ENCODE measurements at places on chromosomes 5 and 9.
A peak's percentile ranks its signal among the peaks of the same experiment; 100 is the strongest.

DNA sequence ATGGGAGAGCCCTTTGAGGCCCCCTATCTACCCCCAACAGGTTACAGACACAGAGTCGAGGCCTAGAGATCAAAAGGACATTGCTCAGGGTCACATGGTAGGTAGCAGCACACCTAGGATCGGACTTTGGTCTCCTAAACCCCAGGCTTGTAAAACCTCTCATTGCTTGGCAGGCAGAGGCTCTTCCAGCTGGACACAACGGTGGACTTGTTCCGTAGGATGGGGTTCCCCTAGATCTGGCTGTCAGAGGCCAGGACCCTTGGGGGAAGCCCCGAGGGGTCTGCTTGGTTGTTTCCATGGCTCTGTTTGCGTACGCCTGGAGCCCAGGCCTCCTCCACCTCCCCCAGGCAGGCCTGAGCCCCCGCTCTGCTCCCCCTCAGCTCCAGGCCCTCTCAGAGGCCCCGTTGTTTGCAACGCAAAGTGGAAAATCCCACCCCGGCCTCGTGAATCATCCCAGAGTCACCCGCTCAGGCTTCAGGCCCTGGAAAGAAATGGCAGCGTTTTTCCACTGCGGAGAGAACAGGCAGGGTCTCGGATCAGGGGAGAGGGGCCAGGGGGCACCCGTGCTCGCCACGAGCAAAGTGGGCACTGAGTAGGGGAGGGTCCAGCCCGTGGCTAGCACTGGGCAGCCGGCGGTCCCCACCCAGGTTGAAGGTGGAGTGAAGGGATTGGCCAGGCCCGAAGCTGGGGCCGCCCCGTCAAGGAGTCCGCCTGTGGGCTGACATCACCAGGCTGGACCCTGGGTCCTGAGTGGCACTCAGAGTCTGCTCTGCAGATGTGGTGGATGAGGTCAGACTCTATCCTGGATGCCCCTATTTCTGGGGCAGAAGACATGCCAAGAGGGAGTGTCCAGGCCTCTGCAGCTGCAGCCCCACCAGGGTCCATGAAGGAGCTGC lies 19.8 kb downstream of the COL27A1 start:
- no peak for DNase-seq

DNA sequence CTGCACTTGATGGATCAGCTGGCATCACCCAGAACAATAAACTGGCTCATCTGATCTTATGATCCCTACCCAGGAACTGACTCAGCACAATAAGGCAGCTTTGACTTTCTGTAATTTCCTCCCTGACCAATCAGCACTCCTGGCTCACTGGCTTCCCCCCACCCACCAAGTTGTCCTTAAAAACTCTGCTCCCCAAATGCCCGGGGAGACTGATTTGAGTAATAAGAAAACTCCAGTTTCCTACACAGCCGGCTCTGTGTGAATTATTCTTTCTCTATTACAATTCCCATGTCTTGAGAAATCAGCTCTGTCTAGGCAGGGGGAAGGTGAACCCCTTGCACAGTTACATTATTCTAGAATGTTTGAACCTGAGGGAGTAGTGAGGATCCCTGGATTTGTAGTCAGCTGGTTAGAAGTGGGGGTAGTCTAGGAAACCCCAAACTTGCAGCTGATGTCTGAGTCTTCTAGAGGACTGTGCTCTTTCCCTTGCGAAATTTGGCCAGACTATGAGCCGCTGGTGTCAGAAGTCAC lies 111.7 kb upstream of the NEK6 start:
- DNase-seq, result no peak

DNA sequence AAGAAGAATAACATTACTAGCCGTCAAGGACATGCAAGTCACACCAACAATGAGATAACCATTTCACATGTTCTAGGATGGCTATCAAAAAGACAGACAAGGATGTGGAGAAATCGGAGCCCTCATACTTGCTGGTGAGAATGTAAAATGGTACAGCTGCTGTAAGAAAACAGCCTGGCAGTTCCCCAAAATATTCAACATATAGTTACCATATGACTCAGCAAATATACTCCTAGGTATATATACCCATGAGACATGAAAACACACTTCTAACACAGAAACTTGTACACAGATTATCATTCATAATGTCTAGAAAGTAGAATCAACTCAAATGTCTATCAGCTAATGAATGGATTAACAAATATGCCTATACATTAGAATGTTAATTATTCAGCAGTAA lies 105.4 kb upstream of the PCAT7 start:
- no peak for DNase-seq

DNA sequence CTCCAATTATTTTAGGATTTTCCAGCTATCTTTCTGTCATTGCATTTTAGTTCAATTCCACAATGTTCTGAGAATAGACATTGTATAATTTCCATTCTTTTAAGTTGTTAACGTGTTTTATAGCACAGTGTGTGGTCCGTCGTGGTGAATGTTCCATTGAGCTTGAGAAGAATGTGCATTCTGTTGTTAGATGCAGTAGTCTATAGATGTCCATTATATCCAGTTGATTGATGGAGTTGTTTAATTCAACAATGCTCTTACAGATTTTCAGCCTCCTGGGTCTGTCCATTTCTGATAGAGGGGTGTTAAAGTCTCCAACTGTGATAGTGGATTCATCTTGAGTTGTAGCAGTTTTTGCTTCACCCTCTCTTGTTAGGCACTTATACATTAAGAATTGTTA lies 1587.7 kb upstream of the NUDT12 start:
- DNase-seq, result no peak

GRCh38 chr5:115241881-115242642 lies 20.6 kb downstream of the PGGT1B start:
- no peak for DNase-seq

GRCh38 chr5:91158011-91158410 lies 225.1 kb downstream of the ARRDC3 start:
- DNase-seq, result no peak

GRCh38 chr5:112201141-112201540 lies 217.9 kb downstream of the EPB41L4A start:
- no peak for DNase-seq

DNA sequence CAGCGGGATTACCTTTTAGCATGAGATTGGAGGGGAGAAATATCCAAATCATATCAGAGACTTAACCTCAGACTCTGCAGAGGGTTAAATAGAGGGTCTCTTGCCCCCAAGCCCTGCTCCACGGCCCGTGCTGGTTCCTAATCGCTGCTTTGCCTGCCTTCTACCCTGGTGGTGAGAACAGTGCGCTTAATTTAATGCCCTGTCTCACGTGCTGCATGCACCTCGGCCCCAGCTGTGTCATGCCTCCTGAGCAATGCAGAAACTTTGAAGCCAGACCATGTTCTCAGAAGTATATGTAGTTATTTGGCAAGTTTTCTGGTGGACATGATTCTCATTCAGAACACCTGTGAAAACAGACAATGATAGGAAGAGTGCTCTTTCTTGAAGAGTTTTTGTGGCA lies 1.4 kb downstream of the OTULIN start:
- no peak for DNase-seq

- DNase-seq, result no peak
Measured at GRCh38 chr5:154562244-154562880, 84.3 kb upstream of the HAND1 start.

DNA sequence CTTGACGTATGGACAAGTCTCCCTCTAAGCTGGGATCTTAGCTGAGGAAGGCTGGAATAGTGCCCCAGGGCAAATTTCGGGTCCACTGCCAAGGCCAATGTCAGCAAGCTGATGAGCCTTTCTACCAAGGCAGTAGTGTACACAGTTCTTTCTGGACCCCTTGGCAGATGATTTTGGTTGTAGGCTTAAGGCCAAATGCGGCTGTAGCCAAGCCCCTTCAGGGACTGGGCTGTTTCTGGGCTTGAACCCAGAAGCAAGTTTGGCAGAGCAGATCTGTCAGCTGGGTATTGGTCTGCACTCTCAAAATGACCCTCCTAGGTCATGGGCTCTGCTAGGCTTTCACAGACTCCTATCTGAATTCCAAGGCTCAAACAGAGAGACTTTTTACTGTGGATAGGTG lies 121.6 kb downstream of the ADAMTSL1 start:
- no peak for DNase-seq

DNA sequence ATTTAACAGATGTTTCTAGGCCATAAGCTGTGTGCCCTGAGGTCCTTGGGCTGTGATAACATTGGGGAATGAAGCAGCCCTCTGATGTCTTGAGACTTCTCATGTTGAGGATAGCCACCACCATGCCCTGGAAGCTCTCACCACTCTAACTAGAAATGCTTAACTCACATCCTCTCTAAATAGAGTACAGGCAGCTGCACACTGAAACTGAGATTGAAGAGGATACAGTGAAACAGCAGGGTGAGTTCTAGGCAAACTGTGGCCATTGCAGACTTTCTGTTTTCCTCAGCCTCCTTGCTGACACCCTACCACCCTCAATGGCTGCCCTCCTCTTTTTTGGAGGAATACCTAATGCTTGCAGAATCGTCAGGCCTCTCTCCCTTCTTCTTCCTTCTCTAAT lies 22.4 kb downstream of the UTP15 start:
- no peak for DNase-seq

GRCh38 chr9:109313351-109313750 lies 7.5 kb downstream of the EPB41L4B start:
- DNase-seq, result no peak

GRCh38 chr9:88813638-88814209 lies 177.5 kb upstream of the S1PR3 start:
- no peak for DNase-seq

DNA sequence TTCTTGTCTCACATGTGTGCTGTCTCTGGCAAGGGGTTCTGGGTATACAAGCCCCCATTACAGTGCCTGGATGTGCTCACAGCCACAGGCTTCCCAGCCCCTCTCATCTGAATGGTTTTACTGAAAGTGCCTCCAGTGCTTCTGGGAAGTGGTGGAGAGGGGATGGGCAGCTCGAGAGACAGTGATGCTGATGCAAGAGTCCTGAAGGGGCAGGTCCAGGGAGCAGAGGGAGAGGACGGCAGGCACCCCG lies 93.5 kb downstream of the PHF2 start:
- no peak for DNase-seq

GRCh38 chr9:130421802-130422276 lies 22.9 kb upstream of the ASS1 start:
- DNase-seq, result peak; percentile 59

DNA sequence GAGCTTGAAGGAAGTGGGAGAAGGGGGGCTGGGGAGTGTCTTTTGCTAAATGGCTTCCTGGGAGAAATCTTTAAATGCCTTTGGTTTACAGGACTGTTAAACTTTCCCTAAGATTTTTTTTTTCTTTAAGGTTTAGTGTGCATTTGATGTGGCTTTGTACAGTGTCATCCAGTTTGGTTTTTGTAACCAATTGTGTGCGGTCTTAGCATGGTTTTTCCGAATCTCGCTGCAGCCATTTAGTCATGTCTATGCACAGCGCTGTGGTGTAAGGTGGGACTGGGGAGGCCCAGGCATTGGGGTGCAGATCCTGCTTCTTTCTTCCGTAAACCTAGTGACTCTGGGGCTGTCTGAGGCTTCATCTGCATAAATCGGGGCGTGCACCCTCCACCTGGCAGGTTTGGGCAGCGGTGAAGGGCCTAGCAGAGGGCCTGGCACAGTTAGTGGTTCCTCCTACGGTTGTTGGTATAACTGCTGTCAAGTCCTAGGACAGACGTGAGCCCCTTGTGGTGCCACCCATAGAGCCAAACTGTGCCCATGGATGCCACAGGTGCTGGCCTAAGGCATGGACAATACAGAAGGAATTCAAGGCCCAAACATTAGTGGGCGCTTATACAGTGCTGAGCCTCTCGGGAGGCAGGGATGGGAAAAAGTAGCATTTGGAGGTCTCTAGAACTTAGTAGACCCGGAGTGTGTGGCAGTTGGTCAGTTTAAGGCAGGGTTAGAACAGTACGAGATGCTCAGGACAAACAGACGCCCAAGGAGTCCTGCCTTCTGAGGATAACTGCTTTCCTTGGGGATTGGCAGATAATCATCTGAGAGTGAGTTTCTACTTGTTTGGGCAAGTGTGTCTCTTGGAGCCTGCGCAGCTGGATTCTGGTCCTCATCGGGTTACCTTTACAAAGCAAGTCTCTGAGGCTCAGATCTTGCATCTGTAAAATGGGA lies 1.5 kb downstream of the PRRC2B start:
- no peak for DNase-seq

DNA sequence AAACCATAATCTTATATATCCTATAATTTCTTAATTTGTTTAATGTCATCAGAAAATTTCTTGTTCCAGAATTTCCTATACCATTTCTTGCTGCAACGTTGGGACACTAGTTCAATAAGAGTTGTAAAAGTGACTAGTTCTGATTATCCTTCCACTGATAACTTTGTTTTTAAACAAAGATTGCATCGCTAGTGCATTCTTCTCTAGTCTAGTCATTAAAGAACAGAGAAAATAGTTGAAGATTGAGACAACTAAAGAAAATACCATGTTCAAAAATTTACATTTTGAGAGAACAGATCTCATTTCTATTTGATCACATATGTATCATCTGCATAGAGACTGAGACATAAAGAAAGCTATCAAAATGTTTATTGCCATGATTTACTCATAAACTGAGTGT lies 1888.2 kb downstream of the EFNA5 start:
- DNase-seq, result no peak

DNA sequence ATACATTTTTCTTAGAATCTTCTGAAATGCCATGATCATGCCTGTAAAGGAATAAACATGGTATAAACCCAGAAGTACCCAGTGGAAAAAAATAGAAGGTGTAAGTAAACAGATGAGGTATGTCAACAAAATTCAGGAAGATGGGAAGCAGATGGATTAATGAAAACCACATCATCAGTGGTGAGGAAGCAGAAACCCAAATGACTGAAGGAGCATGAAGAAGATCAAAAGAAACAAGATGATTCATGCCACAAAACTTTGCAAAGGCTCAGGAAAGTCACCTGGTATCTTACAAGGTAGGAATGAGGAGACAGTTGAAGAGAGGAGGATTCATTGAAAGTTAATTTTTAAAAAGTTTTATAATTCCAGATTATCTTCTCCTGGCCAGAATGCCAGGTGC lies 132.8 kb upstream of the PAPPA start:
- DNase-seq, result no peak

GRCh38 chr9:36218011-36218410 lies 27.3 kb downstream of the CLTA start:
- no peak for DNase-seq
